HFFc6 (cell line): ENCODE measurements at places on chromosomes 6 and 20.

DNA sequence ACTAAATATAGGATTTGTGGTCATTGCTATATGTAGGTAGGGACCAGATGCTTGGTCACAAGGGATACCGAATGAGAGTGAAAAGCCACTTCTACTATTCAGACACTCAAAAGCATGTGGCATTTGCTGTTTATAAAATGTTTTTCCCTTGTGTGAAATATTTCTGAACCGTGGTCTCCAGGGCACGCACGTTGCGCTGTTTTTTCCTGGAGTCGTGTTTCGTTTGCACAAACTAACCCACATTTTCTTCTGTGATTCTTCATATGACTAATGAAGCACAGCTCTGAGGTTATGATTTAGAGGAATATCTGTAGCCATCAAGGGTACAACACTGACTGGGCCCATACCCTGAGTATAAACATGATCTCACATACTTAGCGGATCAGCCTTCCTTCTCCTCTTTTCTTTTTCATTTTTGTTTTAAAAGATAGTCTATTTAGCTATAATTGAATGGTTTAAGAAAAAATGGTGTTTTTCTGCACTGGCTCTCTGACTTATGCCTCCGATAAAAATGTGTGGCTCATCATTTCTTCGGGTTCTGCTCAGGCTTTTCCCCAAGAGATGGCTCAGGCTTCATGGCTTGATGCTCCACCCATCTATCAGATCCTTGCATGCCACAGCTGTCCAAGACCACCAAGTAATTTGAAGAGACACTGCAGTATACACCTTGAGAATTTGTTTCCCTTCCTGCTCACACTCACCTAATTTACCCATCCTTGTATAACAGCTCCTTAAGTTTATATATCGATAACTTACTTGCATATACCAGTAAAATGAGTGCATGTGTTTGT, 59.9 kb upstream of the HBS1L start:
- DNase-seq = no peak

DNA sequence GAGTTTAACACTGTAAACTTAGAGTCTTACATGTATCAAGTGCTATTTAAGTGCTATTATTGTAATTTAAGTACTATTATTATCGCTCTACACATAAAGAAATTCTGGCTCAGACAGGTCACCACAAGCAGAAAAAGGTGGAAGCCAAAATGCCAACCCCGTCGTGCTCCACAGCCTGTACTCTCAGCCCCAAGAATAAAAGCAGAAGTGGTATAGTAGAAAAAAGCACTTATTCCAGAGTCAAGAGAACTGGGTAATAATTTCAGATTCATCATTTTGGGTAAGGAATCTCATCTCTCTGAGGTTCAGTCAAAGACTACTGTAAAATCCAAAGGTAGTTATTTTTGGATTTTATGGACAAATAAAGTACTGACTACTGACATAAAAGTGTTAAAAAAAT, 943 bp downstream of the ZUP1 start:
- DNase-seq = no peak

GRCh38 chr20:1469925-1470571, 3.4 kb upstream of the NSFL1C start:
- DNase-seq = peak; percentile 100

GRCh38 chr6:44925100-44925739, 402.9 kb upstream of the RUNX2 start:
- DNase-seq = peak; percentile 16

DNA sequence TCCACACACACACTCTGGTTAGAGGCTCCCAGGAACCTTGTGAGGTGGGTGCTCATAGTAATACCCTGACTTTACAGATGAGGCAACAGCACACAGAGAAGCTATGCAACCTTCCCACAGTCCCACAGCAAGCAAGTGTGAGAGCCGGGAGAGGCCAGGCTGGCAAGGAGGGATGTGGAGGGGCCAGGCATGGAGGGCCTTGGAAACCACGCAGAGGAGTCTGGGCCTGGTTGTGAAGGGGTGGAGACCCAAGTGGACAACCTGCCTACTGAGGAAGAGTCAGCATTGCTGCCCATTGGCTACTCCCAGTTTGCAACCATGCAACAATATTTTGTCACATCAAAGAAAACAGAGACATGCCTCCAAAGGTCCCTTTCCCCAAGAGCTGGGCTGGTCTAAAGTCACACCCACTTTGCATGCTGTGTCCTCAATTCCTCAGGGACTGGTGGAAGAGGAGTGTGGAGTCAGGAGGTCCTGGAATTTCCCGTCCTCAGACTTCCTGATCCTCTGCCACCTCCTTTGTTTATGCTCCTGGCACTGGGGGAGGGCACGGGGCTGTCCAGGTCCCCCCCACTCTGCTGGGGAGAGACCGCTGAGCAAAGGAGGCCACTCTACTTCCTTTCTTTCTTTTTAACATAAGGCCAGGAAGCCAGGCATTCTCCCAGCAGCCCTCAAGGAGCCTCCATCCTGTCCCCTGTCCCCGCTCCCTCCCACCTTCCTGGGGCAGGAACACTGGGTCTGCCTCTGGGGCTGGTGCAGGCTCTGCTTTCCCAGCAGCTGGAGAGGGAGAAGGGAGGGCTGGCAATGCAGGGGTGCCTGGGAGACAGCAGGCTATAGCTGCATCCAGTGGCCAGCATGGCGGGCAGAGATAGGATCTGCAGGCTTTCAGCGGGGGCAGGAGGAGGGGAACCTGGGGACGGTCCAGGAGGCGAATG, 68.3 kb downstream of the NOL4L start:
- DNase-seq = no peak

- no peak for DNase-seq
Measured at GRCh38 chr6:48307573-48307972, 196.6 kb upstream of the PTCHD4 start.

DNA sequence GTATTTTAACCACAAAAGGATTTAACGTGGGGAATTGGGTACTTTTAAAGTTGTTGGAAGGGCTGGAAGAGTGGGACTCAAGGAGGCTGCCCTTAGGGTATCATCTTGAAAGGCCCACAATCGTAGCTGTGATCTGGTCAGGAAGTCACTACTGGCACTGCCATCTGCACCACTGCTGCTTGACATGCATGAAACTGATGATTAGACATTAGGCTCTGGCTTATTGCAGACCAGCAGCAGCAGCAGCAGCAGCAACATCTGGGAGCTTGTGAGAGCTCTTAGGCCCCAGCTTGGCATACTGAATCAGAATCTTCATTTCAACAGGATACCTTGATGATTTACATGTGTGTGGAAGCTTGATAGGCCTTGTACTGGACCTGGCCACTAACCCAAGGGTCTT, 68.6 kb downstream of the PHF20 start:
- no peak for DNase-seq

DNA sequence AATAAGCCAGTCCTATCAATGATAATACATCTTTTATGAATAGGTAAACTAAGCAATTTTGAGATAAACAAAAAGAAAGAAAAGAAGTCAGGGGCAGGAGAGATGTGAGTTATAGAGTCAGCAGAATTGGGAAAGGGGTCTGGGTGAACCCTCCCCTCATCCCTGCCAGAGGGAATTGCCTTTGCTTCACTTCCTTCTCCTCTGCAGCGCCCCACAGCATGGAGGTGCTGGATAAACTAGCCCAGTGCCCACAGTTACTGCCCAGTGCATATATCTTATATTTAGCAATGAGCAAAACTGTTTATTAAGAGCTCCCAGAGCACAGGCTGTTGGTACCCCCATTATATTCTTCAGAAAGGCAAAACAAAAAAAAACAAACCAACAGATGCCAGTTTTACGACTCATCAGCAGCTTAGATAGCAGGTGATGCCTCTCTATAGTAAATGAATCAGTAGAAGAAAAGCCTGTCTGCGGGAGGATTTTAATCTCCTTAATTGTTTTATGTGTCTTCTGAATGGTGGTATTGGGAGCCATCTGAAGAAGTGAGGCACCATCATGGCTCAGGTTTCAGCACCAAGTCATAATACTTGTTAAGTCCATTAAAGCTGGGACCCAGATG, 419.2 kb downstream of the EPM2A start:
- DNase-seq = no peak

DNA sequence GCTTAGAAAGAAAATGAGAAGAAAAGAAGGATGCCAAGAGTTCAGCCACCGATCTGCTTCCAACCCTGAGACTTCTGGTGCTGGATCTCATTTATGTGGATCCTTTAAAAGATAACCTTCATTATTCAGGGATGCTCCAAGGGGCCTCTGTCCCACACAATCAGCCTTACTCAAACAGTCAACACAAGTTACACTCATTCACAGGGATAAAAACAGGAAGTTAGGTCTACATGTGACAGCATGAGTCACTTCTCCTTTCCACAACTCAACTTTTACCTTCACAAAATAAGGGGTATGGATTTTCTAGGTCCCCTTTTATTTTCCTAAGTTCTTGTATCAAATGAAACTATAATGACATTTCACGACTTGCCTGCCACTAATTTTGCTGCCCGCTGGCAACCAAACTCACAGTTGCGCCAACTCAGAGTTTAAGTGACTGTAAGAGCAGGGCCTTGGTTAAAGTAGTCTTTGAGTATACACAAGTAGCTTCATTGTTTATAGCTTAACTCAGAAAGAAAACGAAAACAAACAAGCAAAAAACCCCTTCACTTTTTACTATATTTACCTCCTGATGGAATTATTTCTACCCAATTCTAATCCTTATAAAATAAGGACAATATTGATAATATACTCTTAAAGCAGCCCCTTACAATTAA, 278.8 kb upstream of the RUNX2 start:
- DNase-seq = no peak
